ENCODE measurements at places on chromosomes 16 and 17.

DNA sequence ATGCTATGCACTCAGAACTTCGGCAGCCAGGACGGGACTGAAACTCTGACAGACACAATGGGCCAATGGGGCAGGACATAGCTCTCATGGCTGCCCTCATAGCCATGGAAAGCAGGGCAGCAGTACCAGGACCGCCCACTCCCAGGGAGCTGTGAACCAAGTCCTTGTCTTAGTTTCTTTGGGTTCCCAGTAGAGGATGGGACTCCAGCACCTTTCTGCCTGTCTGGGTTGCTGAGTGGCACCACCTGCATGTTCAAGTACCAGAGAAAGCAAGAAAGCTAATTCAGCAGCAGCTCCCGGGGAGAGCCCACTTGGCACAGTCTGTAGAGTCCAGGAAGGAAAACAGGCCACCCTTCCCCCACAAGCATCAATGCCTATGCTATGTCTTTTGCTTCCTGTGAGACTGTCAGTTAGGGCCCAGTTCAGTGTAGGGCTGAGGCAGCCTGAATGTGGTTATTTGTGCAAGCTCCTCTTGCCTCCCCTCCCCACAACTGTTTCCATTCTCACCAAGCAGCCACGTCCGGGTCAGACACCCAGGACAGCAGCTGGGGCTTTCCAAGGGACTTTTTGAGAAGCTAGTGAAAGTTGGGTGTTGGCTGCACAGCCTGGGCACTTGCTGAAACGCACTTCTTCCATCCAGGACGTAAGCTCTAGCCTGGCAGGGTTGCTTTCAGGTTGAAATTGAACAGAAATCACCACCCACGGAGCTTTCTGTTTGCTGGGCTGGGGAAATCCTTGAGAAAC lies 7.8 kb downstream of the SUPT4H1 start:
- H3K4me3 ChIP-seq = no peak overlapping the region
- peaks cover 47% of the 10 kb centered on the region for H3K36me3 ChIP-seq
- no peak overlapping the region for H3K27ac ChIP-seq
- DNase-seq = no peak
- H3K27me3 ChIP-seq = no peaks in the 10 kb centered on the region
- H3K4me1 ChIP-seq = peaks cover 2% of the 10 kb centered on the region

DNA sequence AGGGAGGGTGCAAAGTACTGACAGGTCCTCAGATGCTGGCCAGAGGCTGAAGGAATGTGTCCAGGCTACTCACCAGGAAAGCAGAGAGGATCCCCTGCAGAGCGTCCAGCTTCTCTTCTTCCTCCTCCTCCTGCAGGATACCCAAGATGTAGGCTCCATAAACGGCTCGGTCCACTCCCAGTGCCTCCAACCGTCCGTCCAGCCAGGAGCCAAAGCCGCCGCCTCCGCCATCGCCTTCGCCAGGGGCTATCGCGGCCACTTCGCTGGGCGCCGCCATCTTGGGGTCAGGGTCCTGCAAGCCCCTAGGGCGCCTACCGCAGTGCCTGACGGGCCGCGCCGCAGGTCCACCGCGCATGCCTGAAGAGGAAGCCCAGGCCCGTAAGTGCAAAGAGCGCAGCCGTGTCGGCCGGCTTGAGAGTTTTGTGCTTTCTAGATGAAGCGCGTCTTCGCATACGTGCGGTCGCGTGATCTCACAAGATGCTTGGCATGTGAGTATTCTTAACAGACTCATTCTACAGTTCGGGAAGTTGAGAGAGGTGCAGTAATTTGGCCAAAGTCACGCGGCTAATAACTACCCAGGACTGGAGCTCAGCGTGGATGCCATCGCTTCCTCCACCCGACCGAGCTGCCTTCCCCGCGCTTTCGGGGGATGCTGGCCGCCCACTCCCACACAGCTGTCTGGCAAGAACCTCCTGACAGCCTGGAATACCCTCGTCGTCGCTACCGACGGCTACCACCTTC lies at the start of gene CCDC43:
TSS of gene CCDC43 (minus strand) at position 300 of the 741 bp plus-strand sequence. CDS start at position 277, 23 bp downstream.
- no peaks in the 10 kb centered on the region for H3K27me3 ChIP-seq
- peaks cover 5% of the 10 kb centered on the region for H3K4me1 ChIP-seq
- H3K36me3 ChIP-seq = peaks cover 15% of the 10 kb centered on the region
- H3K27ac ChIP-seq = peak within 1 kb of the TSS; percentile 62
- peak within 1 kb of the TSS; percentile 55 for H3K4me3 ChIP-seq

GRCh38 chr16:89909777-89910716 lies 8.6 kb upstream of the MC1R start:
- DNase-seq = peak; percentile 83
- H3K27ac ChIP-seq = no peak overlapping the region
- H3K4me1 ChIP-seq = peaks cover 3% of the 10 kb centered on the region
- H3K27me3 ChIP-seq = no peaks in the 10 kb centered on the region

DNA sequence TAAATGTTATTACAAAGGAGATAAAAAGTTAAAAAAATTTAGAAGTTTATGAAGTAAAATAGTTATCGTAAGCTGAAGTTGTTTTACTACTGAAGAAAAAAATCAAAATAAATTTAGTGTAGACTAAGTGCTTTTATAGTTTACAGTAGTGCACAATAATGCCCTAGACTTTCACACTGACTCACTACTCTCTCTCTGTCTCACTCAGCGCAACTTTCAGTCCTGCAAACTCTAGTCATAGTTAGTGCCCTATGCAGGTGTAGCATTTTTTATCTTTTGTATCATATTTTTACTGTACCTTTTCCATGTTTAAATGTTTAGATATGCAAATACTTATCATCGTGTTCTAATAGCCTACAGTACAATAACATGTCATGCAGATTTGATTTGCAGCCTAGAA lies 17.7 kb upstream of the TOM1L1 start:
- no peak for DNase-seq
- no peak overlapping the region for H3K27ac ChIP-seq
- no peaks in the 10 kb centered on the region for H3K27me3 ChIP-seq
- H3K4me1 ChIP-seq = peaks cover 2% of the 10 kb centered on the region
- H3K36me3 ChIP-seq = no peaks in the 10 kb centered on the region

DNA sequence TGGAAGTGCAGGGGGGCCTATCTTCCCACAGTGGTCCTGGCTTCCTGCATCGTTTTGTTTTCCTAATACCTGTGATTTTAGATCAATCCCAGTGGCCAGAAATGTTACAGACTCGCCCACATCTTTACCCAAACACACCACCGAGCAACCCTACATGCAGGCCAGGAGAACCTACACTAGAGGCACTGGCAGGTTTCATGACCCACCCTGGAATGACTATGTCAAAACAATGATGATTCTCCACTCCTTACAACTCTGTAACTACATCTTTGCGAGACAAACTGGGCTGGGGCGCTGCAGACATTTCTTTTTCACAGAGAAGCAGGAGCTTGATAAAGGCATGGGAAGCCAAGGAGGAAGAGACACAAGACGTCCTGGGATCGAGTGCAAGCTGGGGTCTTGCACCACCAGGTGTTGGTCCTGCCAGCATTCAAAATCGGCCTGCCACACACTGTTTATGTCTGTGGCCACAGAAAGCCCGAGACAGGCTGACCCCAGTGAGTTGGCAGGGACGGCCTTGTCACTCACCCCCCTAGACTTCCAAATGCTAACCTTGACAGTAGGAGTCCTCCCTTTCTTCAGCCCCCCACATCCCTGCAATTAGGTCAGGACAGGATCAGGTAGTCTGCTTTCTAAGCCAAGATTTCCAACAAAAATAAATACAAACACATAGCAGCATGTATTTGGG lies 32.5 kb downstream of the UBE2O start:
- no peak overlapping the region for H3K27ac ChIP-seq
- H3K4me3 ChIP-seq = no peak overlapping the region
- 0 out of 2 replicates have a peak, but pooled peaks cover 4% of the 10 kb centered on the region for H3K36me3 ChIP-seq
- no peaks in the 10 kb centered on the region for H3K4me1 ChIP-seq
- no peak for DNase-seq

GRCh38 chr17:50175035-50175807 lies 9.4 kb downstream of the SGCA start:
- no peak overlapping the region for H3K27ac ChIP-seq
- H3K27me3 ChIP-seq = no peaks in the 10 kb centered on the region
- DNase-seq = no peak
- no peak overlapping the region for H3K4me3 ChIP-seq
- H3K4me1 ChIP-seq = peaks cover 15% of the 10 kb centered on the region

DNA sequence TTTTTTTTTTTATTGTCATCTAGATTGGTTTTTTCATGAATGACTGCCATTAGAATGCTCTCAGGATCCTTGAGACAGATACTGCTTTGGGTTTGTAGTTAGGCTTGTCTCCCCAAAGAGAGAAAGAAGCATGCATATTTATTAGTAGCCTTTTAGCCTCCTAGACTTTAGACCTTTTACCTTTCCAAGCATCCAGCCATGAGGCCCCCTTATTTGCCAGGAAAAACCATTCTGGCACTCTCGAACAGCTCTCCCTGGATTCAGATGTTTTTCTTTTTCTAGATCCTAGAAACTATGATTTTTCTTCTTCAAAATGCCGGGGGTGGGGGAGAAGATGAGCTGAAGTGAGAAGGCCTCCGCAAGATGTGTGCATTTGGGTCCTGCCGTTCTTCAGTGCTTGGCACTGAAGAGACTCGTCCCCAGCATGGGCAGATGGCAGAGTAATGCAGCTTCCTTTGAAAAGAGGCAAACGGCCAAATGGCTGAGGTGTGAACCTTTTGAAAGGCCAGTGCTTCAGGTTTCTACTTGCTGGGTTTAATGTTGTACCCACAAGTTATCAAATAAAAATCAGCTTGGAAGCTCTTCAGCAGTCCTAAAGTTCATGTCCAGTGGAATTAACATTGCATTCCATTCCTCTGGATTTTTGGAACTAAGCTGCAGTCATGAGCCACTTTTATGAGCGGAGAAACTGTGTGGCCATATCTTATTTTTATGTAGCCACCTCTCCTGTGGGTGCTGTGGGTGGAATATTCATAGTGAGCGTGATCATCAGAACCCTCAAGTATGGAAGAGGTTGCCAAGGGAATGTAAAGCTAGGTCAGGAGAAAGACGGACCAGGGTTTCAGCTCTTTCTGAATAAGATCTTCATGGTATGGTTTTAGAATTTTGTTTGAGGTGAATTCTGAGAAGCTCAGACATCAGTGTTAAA lies 7.2 kb downstream of the SOCS7 start:
- no peaks in the 10 kb centered on the region for H3K36me3 ChIP-seq
- H3K27me3 ChIP-seq = no peaks in the 10 kb centered on the region
- H3K4me1 ChIP-seq = peaks cover 2% of the 10 kb centered on the region
- no peak for DNase-seq
- no peak overlapping the region for H3K4me3 ChIP-seq

DNA sequence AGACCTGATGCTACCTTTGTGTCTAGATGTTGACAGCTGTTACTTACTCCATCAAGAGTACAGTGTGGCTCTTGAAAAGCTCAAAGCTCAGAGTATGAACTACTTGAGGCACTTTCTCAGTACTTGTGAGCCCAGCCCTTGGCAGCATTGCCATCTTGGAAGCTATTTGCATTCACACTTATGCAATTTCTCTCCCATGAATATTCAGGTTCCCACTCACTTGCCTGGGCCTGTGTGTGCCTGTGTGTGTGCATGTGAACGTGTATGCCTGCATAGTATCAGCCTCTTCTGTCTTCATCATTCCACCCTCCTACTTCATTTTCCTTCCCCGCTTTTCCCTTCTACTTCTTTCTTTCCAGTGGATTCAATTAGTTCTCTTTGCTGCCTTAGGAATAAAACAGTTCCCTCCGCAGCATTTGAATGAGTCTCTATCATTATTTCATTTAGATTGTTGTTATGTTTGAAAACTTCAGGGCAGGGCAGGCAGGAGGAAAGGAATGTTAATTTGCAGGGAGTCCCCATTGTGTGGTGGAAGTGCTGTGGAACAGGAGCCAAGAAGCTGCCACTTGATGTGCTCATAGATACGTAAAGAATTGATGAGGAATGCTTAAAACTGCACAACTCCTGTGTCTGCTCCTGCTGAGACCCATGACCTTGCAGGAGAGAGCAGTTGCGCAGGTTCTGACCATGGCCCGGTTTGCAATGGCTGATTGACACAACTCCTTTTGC lies 58.9 kb downstream of the HS3ST4 start:
- H3K4me1 ChIP-seq = no peaks in the 10 kb centered on the region
- H3K27me3 ChIP-seq = no peaks in the 10 kb centered on the region

DNA sequence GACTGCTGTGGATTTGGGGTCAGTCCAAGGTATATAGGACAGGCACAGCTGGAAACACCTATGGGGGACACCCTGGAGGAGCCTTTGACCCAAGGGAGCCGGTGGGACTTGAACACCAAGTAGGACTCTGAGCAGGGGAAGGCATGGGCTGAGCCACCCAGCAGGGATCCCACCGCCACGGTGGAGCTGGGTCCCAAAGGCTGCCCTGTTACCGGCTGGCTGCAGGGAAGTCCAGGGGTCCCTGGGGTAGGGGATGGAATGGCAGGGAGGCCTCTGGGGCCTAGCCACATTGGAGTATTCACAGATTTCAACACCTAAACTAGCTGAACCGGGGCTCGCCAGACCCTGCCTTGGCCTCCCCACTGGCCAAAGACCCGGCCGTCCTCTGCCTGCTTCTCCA lies 39.7 kb upstream of the CREBBP start:
- H3K36me3 ChIP-seq = no peaks in the 10 kb centered on the region
- H3K4me3 ChIP-seq = no peak overlapping the region
- H3K27me3 ChIP-seq = no peaks in the 10 kb centered on the region

DNA sequence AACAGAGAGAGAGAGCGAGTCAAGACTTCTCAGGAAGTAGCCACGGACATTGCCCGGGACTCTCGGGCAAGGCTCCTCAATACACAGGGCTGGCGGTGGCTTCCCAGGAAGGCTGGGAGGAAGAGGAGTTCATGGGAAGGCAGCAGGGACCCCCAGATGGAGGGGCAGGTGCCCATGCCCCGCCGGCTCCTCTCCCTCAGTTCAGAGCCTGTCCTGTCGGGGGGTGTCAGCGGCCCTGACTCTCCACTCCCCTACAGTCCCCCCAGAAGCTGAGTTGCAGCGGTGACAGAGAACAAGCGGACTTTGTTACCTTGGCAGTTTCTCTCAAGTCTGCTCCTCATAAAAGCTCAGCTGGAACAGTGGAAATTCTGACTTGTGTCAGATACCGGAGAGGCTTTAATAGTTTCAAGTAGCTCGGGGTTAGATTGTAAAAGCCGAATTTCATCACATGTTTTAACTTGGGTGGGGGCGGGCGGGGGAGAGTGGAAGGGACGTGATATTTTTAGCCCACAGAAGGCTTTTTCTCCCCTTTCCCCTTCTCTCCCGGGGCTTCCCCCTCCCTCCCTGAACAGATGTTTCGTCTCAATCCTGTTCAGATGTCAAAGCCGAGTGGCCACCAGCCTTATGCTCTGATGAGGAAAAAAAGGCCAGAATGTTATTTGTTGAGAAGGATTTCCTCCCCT lies 65.2 kb downstream of the NKD1 start:
- no peaks in the 10 kb centered on the region for H3K27me3 ChIP-seq
- H3K4me1 ChIP-seq = no peaks in the 10 kb centered on the region
- no peak for DNase-seq
- no peak overlapping the region for H3K27ac ChIP-seq

DNA sequence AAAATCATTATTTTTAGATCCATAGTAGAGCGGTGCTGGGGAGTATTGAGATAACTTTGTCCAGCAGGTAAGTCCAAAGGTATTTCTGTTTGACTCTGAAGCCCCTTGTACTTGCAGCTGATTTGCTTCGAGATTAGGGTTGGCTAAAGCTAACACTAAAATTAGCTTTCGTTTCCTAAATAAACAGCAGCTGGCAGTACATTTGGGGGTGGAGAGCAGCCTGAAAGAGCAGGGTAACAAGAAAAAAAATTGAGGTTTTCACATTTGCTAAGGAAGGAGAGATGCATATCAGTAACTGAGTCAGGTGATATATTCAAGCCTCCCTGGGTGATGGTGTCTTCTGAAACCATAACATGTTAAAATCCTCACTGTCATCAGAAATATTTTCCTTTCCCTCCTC lies 37.4 kb upstream of the TMC5 start:
- no peak overlapping the region for H3K27ac ChIP-seq
- peaks cover 11% of the 10 kb centered on the region for H3K4me1 ChIP-seq
- H3K27me3 ChIP-seq = no peaks in the 10 kb centered on the region

GRCh38 chr17:8022360-8023003 lies 16.4 kb upstream of the ALOX15B start:
- H3K36me3 ChIP-seq = no peaks in the 10 kb centered on the region
- H3K4me1 ChIP-seq = peaks cover 27% of the 10 kb centered on the region
- DNase-seq = peak; percentile 7
- H3K27ac ChIP-seq = no peak overlapping the region
- H3K27me3 ChIP-seq = no peaks in the 10 kb centered on the region

Data from RWPE2 (cell line).